Caco-2 (cell line): ENCODE measurements at places on chromosomes 7 and 10. TPM values are rescaled to one million over a fixed set of nuclear protein-coding genes. Genes with fewer than 3 reads are reported as not detected.

AGMO gene
- 0.16 and 0.28 TPM in 2 replicates for total RNA-seq

FAM24B gene
- total RNA-seq = 17.7 and 19.0 TPM in 2 replicates

- DNase-seq = no peak
Observed at GRCh38 chr7:31794851-31795344, 107.9 kb downstream of the PPP1R17 start.

- no peak for DNase-seq
Observed at GRCh38 chr10:49037187-49037586, 78.1 kb downstream of the VSTM4 start.

GRCh38 chr7:28132959-28133870 is 47.4 kb downstream of the JAZF1 start:
- no peak for DNase-seq

DNA sequence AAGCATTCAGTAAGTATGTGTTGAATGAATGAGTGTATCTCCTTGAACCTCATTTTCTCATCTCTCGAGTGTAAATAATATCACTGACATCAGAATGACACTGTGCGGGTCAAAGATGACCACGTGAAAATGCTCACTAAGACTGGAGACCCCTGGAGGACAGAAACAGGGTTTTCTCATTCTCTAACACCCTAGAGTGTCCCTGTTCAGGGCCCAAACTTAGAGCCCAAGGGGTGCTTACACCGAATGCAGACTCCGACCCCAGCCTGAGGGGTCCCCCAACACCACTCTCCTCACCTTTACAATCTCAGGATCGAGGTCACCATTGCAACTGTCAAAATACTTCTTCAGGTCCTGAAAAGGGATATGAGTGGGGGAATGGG is 1.4 kb downstream of the CDK5 start:
- DNase-seq = no peak
